ENCODE measurements at places on chromosomes 16 and 17. TPM values are rescaled to one million over a fixed set of nuclear protein-coding genes. Genes with fewer than 3 reads are reported as not detected.

ITPRIPL2 gene
- total RNA-seq: 34.2 TPM

CFAP97D1 gene
- total RNA-seq: not detected

GRCh38 chr17:77602883-77603640 lies 355.4 kb upstream of the TNRC6C start:
- H3K27me3 ChIP-seq: no peaks in the 10 kb centered on the region
- no peaks in the 10 kb centered on the region for H3K4me1 ChIP-seq
- no peak overlapping the region for H3K4me3 ChIP-seq
- DNase-seq: no peak
- no peak overlapping the region for H3K27ac ChIP-seq
- H3K36me3 ChIP-seq: no peaks in the 10 kb centered on the region

GRCh38 chr17:66533572-66533971 lies 231.2 kb downstream of the PRKCA start:
- peak overlapping the region; percentile 18 for H3K27ac ChIP-seq
- DNase-seq: peak; percentile 38
- H3K36me3 ChIP-seq: no peaks in the 10 kb centered on the region
- H3K27me3 ChIP-seq: no peaks in the 10 kb centered on the region
- H3K4me1 ChIP-seq: peaks cover 11% of the 10 kb centered on the region

- H3K27ac ChIP-seq: no peak overlapping the region
Measured at GRCh38 chr17:51995797-51996403, 162.6 kb downstream of the CA10 start.

- no peak overlapping the region for H3K4me3 ChIP-seq
- H3K36me3 ChIP-seq: no peaks in the 10 kb centered on the region
- H3K27ac ChIP-seq: no peak overlapping the region
- no peaks in the 10 kb centered on the region for H3K4me1 ChIP-seq
Measured at GRCh38 chr16:27980919-27981700, 82.4 kb downstream of the GSG1L start.

DNA sequence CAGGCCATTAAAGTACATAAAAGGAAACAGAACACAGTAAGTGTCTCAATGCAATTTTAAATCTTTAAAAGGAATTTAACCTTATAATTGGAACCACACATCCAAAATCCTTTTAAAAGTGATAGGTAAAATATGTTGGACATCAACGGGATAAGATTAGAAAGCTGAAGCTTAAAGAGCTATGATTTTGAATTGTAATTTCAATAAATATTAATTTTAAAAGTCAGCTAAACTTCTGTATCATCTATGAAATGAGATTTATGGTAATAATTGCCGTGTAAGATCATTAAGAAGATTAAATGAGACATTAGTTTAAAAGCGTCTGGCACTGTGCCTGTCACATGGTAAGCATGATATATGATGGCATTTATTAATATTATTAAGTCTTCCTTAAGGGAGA lies 31.3 kb downstream of the CCDC42 start:
- no peaks in the 10 kb centered on the region for H3K36me3 ChIP-seq
- H3K4me1 ChIP-seq: peaks cover 3% of the 10 kb centered on the region
- no peak overlapping the region for H3K27ac ChIP-seq
- no peak for DNase-seq
- H3K4me3 ChIP-seq: no peak overlapping the region
